CD4-positive, alpha-beta T cell treated with Interleukin-4 for 4 hours (primary cell): ENCODE measurements at places on chromosomes 5 and 9.
A peak's percentile ranks its signal among the peaks of the same experiment; 100 is the strongest.

DNA sequence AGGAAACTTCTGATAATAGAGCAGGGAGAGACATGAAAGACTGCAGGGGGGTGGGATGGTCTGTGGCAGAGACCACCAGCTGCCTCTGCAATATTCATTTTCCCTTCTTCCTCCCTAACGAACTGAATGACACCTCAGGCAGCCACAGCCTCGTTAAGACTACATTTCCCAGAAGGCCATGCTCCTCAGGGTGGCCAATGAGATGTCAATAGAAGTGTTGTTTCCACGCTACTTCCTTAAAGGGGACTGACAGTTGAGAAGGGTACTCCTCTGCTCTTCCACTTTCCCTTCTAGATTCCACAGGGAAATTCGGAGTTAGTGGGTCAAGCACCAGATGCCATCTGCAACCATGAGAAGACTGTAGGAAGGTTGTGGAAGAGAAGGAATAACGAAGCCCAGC, 52.0 kb upstream of the DAPK1 start:
- DNase-seq: peak; percentile 23

GRCh38 chr9:29456940-29457339, 1883.7 kb upstream of the C9orf72 start:
- no peak for DNase-seq

GRCh38 chr9:123893115-123893514, 36.8 kb downstream of the DENND1A start:
- DNase-seq: no peak

DNA sequence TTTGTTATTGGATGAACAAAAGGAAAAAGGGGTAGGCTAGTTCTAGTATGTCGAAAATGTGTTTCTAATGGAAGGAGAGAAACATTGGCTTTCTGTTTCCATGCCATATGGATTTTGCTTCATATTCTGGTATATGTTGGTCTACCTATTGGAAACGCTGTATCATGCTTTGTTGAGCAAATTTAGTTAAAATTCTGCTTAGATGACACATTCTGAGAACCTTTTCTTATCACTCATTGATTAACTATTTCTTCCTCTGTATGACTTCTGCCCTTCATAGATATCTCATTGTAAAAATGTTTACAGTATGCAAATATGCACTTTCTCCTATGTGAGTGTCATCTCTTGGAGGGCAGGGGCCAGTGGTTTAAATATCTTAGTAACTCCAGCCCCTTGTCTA, 68.8 kb upstream of the GPR151 start:
- DNase-seq: no peak

- DNase-seq: no peak
These were observed 1378.1 kb downstream of the EFNA5 start for GRCh38 chr5:106292654-106293053.

DNA sequence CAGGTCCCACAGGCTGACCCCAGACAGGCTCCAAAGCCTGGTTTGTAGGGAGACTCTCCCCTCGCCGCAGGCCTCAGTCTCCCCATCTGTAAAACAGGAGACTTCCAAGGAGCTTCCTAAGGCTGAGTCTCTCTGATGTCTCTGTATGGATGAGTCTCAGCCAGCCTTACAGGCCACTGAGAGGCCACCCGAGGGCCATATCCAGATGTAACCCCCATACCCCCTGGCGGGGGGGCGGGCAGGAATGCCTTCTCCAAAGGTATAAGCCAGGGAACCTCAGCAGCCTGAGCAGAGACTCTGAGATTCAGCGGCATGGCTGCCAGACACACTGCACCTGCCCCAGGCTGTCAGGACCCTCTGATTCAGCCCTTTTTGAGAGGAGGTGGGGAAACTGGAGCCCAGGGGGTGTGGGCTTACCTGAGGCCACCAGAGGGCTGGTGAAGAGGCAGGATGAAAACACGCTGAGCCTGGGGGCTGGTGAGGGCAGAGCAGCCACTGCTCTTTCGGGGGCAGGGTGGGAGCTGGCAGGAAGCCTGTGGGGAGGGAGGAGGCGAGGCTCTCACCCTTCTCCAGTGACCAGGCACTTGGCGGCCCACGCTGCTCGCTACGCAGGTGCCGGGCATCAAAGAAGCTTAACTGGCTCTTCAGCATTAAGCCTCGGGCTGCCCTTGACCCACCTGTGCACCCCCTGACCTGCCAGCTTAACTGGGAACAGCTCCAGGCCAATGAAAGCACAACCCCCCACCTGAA, 5.5 kb upstream of the SUSD3 start:
- DNase-seq: no peak

DNA sequence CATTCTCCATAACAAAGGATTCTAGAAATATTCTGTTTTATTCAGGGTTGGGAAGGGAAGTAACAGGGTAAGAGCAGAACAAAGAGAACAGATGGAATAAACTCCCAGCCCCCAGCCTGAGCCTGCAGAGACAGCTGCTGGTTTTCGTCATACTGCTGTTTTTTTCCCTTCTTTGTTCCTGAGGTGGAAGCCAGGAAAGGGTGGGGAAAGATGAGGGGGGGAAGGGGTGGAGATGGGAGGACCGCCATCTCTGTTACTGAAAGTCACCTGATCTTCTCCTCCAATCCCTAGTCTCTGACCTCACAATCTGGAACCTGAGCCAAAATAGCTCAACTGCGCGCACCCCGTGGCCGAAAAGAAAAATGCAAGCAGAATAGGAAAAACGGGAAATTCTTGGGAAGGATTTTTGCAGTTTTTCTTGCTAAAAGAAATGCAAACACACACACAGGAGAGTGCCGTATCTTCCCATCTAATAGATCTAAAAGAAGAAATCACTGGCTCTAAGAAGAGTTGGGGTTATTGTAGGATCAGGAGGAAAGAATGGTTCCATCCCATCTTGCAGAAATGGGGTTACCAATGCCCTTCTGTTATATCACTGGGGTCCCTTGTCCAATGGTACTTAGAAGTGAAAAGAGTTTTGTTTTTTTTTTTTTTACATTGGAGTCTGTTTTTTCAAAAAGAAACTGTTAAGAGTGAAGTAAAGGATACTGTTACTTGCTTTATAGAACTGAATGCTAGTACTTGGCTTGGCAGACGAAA, 57.9 kb downstream of the DIAPH1 start:
- no peak for DNase-seq

- DNase-seq: no peak
These were observed 868.1 kb upstream of the CDH9 start for GRCh38 chr5:27906481-27906880.

- DNase-seq: no peak
These were observed 399.4 kb upstream of the IRX4 start for GRCh38 chr5:2282034-2282690.

DNA sequence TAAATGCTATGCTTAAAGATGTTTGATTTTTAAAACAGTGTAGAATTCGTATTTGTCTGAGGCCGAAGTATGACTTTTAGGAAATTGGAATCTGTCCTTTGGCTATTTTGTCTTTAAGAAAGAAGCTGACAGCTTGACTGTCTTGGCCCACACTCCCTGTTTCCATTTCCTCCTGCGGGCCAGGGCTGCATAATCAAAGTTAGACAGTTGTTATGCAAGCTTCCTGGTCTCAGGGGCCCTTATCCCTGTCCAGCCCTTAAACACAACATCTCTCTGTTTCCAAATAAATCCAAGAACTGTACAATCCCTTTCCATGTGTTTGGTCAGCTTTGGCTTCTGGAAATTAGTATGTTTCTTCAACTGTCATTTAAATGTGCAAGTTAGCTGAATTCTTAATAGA, 54.6 kb upstream of the ECM2 start:
- DNase-seq: no peak
